Testis (tissue), 5 donors: ENCODE measurements at places on chromosomes 4 and X.

DNA sequence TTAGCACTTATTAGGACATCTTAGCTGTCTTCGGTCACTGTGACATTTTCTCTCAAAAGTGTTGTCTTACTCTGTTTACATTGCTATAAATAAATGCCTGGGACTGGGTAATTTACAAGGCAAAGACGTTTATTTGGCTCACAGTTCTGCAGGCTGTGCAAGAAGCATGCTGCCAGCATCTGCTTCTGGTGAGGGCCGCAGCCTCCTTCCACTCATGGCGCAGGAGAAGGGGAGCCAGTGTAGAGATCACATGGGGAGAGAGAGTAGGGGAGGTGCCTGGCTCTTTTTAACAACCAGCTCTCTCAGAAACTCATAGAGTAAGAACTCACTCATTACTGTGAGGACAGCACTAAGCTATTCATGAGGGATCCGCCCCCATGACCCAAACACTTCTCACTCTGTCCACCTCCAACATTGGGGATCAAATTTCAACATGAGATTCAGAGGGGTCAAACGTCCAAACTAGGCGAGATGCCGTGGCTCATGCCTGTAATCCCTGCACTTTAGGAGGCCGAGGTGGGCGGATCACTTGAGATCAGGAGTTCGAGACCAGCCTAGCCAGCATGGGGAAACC, 43.5 kb upstream of the HERC6 start:
- no peak for DNase-seq

GRCh38 chr4:185270037-185270436, 60.6 kb downstream of the SNX25 start:
- no peak for DNase-seq

- peak; percentile 88 for DNase-seq
Measured at GRCh38 chr4:3106339-3107186, 32.1 kb downstream of the HTT start.

GRCh38 chr4:16092682-16093319, 9.0 kb upstream of the PROM1 start:
- DNase-seq = no peak

DNA sequence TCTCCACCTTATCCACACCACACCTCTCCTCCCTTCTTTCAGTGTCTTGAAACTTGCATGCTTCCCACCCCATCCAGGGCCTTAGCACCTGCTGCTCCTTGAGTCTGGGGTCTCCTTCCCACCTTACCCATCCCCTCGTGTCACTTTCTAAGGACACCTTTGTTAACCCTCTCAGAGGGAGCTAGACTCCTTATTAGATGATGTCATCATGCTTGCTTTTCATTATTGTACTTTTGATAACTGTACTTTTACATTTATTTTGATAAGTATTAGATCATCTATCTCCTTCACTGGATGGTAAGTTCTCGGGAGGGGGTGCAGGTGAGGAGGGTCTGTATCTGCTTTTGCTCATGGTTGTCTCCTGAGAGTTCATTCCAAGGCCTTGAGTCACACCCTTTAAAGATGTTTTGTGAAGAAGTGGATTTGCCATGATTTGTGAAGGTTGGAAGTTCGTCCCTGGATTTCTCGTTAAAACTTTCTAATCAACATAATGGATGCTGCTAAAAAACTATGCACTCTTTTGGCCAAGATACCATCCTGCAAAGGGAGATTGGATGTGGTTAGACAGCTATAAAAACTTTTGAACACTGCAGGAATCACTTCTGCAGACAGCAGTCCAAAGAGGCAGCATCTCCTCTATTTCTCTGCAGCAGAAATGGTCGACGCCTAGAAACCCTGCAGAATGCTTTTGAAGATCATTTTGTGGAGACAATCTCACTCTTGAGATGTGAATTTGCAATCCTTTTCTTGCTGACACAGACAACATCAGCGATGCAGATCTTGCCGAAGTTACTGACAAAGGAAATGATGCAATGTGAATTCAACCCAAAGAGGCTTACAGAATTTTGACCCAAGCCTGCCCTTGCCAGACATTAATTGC, 69.6 kb downstream of the ENPP6 start:
- no peak for DNase-seq

GRCh38 chr4:48603366-48604003, 113.4 kb downstream of the ZAR1 start:
- no peak for DNase-seq

- peak; percentile 37 for DNase-seq
Measured at GRCh38 chrX:150899191-150899757, 806 bp upstream of the CD99L2 start.

- no peak for DNase-seq
Measured at GRCh38 chr4:106676173-106676921, 307.8 kb upstream of the GIMD1 start.

GRCh38 chr4:70059149-70059548, 8.9 kb downstream of the HTN1 start:
- no peak for DNase-seq

DNA sequence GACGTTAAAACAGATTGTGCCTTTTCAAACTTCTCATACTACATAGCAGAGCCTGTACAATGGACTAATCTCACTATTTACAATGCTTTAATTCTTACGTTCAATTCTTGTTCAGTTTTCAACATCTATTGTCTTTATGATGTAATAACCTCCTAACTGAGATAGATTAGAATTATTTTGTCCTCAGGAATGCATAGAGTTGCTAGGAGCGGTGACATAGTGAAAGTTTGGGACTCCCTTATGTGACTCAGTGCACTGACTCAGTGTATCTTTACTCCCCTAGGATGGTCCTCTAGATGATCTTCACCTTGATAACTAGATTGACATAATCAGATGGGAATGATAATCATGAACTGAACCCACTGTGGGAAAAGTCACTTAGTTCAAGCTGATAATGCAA, 151.5 kb downstream of the VEGFC start:
- DNase-seq = no peak

- DNase-seq = no peak
Measured at GRCh38 chr4:178462710-178463109, 1020.5 kb upstream of the AGA start.

DNA sequence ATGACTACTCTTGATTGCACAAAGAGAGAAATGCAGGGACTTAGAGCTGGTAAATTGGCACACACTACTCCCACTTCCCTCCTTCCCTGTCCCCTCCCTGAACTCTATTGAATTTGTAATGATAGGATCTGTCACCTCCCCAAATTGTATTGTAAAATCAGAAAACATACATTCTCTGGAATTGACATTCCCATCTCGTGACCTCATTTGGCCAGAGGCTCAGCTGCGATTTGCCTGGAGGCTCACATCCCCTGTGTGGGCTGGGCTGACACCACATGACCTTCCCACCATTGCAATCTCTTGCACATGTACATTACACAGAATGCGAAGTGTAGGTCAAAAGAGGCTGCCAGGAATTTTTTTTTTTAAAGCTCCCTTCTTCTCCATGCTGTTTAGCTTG, 172.1 kb downstream of the MID1IP1 start:
- no peak for DNase-seq

- DNase-seq = no peak
Measured at GRCh38 chrX:119288890-119289393, 52.9 kb downstream of the PGRMC1 start.

DNA sequence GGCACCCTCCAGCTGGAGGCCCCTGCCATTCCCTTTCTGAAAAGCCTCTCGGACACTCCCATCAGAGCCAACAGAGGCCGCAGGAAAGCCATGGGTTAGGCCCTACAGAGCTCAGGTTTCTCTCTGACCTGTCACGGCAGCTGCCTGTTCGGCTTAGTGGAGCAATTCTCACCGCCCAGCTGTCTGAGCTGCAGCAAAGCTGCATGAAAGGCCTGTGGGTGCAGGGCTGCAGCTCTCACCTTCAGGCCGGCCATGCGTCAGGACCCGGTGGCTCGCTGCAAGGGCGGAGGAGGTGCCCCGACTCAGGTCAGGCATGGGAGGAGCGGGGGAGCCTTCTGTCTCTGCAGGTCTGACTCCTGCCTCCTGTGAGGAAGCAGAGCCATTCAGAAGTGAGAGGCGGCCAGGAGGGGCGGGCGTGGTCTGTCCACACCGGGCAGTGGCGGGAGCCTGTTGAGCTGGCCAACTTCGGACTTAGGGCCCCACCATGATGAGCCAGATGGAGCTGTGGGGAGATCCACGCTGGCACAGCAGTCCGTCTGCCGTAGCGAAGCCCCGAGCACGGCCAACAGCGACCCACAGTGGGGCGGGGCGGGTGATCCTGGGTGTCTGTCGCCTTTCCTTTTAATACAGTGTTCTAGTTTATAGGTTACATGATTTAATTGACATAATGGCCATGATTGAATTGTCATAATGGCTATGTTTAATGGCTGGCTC, 23.4 kb downstream of the PDE6B start:
- no peak for DNase-seq

GRCh38 chr4:137345597-137345996, 186.7 kb downstream of the PCDH18 start:
- no peak for DNase-seq

- DNase-seq = no peak
Measured at GRCh38 chrX:43345166-43345565, 310.9 kb upstream of the MAOA start.

DNA sequence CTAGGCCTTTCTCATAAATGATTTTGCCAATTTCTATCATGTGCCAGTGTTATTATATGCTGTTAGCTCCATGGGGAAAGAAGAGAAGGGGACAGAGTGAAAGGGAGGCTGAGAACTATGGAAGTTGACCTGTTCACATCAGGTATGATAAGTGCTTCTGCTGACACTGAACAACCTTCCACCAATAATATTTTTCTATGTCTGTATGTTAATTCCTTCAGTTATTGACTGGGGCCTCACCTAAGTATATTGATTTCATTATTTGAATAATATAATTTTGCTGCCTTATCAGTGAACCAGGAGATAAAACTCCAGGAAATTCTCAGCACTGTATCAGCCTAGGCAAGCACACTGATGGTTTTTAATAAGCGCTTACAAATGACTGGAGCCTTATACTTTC, 262.8 kb downstream of the SNCA start:
- no peak for DNase-seq

- no peak for DNase-seq
Measured at GRCh38 chrX:113274791-113275190, 434.2 kb upstream of the AMOT start.

DNA sequence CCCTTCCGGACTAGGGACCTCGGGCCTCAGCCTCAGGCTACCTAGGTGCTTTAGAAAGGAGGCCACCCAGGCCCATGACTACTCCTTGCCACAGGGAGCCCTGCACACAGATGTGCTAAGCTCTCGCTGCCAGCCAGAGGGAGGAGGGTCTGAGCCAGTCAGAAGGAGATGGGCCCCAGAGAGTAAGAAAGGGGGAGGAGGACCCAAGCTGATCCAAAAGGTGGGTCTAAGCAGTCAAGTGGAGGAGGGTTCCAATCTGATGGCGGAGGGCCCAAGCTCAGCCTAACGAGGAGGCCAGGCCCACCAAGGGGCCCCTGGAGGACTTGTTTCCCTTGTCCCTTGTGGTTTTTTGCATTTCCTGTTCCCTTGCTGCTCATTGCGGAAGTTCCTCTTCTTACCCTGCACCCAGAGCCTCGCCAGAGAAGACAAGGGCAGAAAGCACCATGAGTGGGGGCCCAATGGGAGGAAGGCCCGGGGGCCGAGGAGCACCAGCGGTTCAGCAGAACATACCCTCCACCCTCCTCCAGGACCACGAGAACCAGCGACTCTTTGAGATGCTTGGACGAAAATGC, at the start of gene WAS:
TSS of gene WAS (plus strand) at position 389 of the 572 bp plus-strand sequence. CDS start at position 444, 55 bp downstream.
- no peak for DNase-seq

- no peak for DNase-seq
Measured at GRCh38 chrX:150694738-150695410, 1.7 kb downstream of the MTMR1 start.

GRCh38 chrX:110173192-110174175, 144.4 kb downstream of the AMMECR1 start:
- peak; percentile 33 for DNase-seq

- no peak for DNase-seq
Measured at GRCh38 chr4:6824772-6825402, 42.4 kb downstream of the KIAA0232 start.

- no peak for DNase-seq
Measured at GRCh38 chr4:56655627-56656345, 25.3 kb downstream of the HOPX start.

GRCh38 chr4:32789026-32789608, 2068.9 kb downstream of the PCDH7 start:
- DNase-seq = no peak

- no peak for DNase-seq
Measured at GRCh38 chrX:3271183-3271833, 75.1 kb downstream of the MXRA5 start.

DNA sequence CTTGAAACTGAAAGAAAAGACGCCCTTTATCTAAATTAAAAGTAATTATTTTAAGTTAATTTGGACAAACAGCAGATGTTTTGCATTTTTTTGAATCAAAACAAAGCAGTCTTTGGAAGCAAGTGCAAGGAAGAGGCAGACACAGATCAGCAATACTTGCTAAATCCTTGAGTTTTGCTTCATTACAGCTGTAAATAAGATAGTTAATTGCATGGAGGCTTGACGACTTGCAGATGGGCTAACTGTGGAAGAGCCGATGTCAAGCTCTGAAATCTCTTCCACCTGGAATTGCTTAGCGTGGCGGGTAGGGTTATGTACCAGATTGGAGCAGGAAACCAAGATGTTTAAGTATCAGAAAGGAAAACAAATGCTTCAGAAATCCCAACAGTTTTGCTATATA, 148.8 kb downstream of the POLA1 start:
- peak; percentile 30 for DNase-seq

GRCh38 chr4:79454656-79455055, 46.6 kb upstream of the GK2 start:
- DNase-seq = no peak
